ENCODE measurements at places on chromosomes 4 and X. TPM values are rescaled to one million over a fixed set of nuclear protein-coding genes. Genes with fewer than 3 reads are reported as not detected.

EOLA1 gene
- total RNA-seq = 14.5 TPM

PITX2 gene
- 0.77 TPM for total RNA-seq

APLN gene
- total RNA-seq = 1.2 TPM

DNA sequence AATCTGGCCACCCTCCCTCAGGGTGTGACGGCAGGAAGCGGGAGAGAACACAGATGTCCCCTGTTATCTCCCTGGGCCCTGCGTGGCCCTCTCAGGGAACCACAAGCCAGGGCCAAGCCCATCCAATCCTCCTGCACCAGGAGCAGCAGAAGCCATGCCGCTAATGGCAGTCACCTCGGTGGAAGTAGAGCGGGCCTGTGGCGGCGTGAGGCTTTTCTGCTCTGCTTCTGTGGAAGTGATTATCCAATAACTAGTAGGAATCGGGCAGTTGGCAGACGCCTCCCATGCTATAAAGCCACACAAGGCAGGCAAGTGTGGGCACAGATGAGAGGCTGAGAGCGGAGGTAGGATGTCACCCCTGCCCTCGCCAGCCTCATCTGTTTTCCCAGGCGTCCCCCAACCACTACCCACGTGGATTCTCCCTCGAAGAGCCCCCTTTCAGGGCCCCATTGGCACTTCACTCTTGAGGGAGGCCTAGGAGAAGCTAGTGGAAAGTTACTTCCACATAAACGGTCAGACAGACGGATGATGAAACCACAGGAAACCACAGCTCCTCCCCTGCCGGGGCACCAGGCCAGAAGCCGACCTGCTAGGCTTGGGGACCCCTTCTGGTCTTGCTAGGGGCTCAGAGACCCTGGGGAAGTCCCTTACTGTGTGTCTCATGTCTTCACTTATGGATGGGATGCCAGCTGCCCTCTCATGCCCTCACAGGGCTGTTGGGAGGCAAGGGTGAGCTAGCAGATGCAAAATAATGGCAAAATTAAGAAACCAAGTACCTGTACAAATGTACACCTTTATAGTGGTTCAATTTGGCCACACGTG is 18.8 kb upstream of the TMSB4X start:
- DNase-seq = no peak
- H3K27me3 ChIP-seq = no peaks in the 10 kb centered on the region
- H3K4me1 ChIP-seq = peaks cover 9% of the 10 kb centered on the region
- H3K4me3 ChIP-seq = no peak overlapping the region
- no peaks in the 10 kb centered on the region for H3K36me3 ChIP-seq

DNA sequence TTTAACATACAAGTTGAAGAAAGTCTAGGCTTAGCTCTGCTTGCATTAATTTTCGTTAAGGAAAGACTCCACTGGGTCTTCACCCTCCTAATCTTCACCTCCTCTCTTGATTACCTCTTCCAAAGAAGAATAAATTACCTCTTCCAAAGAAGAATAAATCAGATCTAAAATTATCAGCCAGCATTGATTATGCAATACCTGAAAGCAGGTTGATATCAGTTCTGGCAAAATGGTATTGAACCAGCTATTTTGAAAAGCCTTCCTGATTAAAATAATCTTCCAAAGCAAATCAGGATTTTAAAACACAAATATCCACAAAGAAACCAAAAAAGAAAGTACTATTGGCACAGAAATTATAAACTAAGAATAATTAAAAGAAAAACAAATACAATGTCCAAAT is 36.9 kb downstream of the CDKL2 start:
- H3K36me3 ChIP-seq = no peaks in the 10 kb centered on the region
- no peak overlapping the region for H3K27ac ChIP-seq
- DNase-seq = no peak
- no peak overlapping the region for H3K4me3 ChIP-seq
- no peaks in the 10 kb centered on the region for H3K4me1 ChIP-seq

DNA sequence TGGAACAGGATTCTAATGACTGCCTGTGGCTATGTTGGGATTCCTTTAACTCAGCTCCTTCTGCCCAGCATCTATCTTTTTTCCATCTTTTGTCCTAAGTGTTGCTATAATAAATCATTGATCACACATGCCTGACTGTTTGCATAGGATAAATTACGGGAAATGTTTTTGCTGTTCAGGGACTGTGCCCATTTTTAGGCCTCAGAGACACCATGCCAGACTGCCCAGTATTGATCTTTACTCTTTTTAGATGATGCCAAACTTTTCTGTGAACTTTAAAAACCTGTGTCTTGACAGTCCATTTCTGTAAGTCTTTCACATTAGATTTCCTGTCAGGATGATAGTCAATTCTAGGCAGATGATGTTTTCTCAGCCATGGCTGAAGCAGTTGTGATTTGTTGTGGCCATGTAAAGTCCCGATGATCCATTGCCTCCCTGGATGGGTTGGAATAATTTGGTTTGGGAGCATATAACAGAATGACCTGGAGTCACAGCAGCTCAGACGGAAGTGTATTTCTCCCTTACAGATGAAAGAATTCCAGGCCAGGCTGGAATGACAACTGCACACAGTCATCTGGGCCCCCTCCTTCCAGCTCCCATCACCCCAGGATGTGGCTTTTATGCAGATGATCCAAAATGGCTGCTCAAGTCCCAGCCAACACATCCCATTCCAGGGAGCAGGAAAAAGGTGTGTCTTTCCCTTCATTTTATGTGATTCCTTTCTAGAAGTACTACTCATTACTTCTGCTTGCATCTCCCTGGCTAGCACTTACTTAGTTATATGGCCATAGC is 3.4 kb downstream of the HTT-AS start:
- H3K27ac ChIP-seq = no peak overlapping the region
- peaks cover 8% of the 10 kb centered on the region for H3K4me1 ChIP-seq
- no peaks in the 10 kb centered on the region for H3K36me3 ChIP-seq
- H3K27me3 ChIP-seq = no peaks in the 10 kb centered on the region
- peak overlapping the region; percentile 13 for H3K4me3 ChIP-seq
- no peak for DNase-seq

DNA sequence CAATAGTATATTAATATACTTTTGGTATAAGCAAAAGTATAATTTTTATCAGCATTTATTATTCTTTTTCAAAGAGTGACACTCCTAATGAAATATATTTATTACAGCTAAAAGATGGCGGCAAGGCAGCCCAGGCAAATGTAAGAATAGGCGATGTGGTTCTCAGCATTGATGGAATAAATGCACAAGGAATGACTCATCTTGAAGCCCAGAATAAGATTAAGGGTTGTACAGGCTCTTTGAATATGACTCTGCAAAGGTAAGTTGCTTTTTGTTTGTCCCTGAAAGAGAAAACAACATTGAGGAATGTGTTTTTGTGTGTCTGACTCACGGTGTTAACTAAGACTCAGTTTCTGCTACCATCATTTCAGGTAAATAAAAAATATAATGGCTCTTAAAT is 71.9 kb downstream of the PDLIM5 start:
- peaks cover 3% of the 10 kb centered on the region for H3K36me3 ChIP-seq
- peaks cover 15% of the 10 kb centered on the region for H3K4me1 ChIP-seq
- no peak overlapping the region for H3K27ac ChIP-seq
- no peak overlapping the region for H3K4me3 ChIP-seq

DNA sequence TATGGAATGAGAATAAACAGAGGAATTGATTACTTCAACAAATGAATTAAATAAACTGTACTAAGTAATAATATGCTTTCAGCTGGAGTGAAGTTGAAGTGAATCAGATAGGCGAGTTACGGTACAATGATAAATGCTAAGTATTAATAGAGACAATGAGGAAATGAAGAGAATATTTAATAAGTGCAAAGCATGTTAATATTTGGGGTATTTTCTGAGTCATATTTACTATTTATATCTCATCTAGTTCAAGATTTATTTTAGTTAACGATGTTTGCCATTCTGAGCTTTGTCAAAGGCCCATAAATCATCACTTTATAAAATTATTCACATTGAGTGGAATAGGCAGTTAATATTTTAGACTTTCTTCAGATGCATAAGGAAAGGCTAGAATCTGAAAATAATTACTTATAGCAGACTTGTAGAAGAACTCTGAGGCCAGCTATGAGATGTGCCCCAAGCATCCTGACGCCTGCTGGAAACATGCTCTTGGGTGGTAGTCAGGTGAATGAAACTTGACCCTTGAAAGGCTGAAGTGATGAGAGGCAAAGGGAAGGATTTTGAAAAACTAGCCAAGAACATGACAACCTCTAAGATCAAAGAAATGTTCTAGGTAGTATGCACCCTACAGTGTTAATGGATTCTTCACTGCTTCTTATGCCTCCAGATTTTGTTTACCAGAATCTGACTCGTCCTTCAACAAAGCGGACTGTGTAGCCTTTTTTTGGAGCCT is 133.8 kb upstream of the STIM2 start:
- H3K36me3 ChIP-seq = peaks cover 3% of the 10 kb centered on the region
- H3K27ac ChIP-seq = no peak overlapping the region
- H3K27me3 ChIP-seq = no peaks in the 10 kb centered on the region
- H3K4me3 ChIP-seq = no peak overlapping the region
- no peaks in the 10 kb centered on the region for H3K4me1 ChIP-seq

DNA sequence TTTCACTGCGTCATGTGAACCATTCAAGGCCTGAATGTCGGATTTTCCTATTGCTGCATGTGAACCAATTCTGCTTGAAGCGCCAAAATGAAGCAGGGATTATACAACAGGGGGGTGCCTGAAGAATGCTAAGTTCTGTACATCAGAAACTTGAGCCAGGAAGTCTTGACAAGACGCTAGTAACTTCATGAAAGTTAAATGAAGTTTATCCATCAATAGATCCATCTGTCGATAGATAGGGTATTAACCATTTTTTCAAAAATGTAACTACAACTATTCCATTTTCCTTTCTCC is 590 bp upstream of the NAF1 start:
- peaks cover 11% of the 10 kb centered on the region for H3K27me3 ChIP-seq
- H3K4me1 ChIP-seq = peaks cover 33% of the 10 kb centered on the region
- H3K27ac ChIP-seq = peak overlapping the region; percentile 97
- H3K4me3 ChIP-seq = peak overlapping the region; percentile 98
- no peaks in the 10 kb centered on the region for H3K36me3 ChIP-seq

- no peaks in the 10 kb centered on the region for H3K36me3 ChIP-seq
- H3K4me1 ChIP-seq = no peaks in the 10 kb centered on the region
- no peak overlapping the region for H3K27ac ChIP-seq
- no peak for DNase-seq
- H3K27me3 ChIP-seq = no peaks in the 10 kb centered on the region
These were observed 313.1 kb upstream of the ANXA10 start for GRCh38 chr4:167779280-167779679.

GRCh38 chr4:7805533-7806337 is 133.9 kb downstream of the AFAP1 start:
- peak overlapping the region; percentile 3 for H3K4me3 ChIP-seq
- no peak for DNase-seq
- H3K27me3 ChIP-seq = no peaks in the 10 kb centered on the region
- peaks cover 51% of the 10 kb centered on the region for H3K4me1 ChIP-seq
- peak overlapping the region; percentile 97 for H3K27ac ChIP-seq

DNA sequence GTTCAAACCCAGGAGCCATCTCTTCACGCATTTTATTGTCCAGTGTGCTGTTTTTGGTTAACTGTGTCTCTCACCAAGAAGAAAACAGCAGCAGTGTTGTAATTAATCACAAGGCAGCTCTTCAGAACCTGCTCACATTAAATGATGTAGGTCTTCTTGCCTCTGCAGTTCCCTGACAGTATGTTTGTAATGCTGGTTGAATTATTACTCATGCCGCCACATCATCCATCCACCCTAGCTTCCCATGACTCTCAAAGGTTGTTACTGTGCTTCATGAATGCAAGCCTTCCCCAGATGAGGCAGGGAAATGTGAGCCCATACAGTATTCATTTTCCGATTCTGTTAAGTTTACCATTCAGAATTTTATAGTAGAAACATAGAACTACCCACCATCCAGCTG is 17.4 kb downstream of the TLR10 start:
- H3K27ac ChIP-seq = no peak overlapping the region
- H3K27me3 ChIP-seq = no peaks in the 10 kb centered on the region
- H3K4me1 ChIP-seq = peaks cover 18% of the 10 kb centered on the region

GRCh38 chrX:21427086-21427485 is 52.9 kb downstream of the CNKSR2 start:
- peaks cover 10% of the 10 kb centered on the region for H3K36me3 ChIP-seq
- DNase-seq = no peak
- H3K27ac ChIP-seq = no peak overlapping the region
- no peaks in the 10 kb centered on the region for H3K4me1 ChIP-seq

DNA sequence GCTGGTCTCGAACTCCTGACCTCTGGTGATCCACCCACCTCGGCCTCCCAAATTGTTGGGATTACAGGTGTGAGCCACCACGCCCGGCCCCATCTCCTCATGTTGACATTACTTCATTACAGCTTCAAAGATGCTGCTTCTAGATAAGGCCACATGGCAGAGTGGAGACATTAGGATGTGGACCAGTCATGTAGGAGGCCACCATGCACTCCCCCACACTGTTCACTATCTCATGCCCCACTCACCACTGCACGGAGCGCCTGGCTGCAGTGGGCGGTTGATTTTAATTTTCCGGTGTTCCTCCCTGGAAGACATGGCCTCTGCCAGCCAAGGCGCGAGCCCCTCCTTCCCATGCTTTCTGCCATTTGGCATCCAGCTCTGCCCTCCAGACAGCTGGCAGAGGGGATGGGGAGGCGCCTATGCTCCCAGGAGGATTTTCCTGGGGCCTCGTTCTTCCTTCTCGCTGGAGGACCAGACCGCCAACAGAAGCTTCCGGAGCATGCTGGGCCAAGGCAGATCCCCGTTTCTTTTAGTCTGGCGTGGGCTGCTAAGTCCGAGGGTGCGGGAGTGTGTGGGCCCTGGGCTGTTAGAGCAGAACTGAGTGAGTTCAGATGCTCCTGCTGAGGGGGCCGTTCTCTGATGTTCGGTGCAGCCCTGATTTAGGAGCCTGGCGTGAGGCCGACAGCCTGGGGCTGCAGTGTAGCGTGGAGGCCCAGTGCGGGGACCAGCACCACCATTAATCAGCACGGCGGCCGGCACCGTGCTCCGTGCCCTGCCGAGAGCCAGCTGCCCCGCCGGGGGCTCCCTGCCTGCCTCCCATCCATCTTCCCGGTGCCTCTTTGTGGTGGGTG is 93.1 kb downstream of the SORCS2 start:
- H3K27me3 ChIP-seq = no peaks in the 10 kb centered on the region
- DNase-seq = no peak
- peaks cover 47% of the 10 kb centered on the region for H3K4me1 ChIP-seq
- H3K36me3 ChIP-seq = no peaks in the 10 kb centered on the region

DNA sequence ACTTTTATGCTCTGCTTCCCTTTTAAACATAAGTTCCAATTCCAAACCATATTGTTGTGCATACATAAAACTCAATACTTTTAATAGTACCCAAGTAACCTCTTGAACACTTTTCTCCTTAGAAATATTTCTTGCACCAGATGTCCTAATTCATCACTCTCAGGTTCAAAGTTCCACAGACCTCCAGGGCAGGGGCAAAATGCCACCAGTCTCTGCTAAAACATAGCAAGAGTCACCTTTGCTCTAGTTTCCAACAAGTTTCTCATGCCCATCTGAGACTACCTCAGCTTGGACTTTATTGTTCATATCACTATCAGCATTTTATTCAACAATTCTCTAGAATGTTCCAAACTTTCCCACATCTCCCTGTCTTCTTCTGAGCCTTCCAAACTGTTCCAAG is 13.7 kb upstream of the ASIC5 start:
- no peaks in the 10 kb centered on the region for H3K27me3 ChIP-seq
- no peaks in the 10 kb centered on the region for H3K4me1 ChIP-seq
- no peak for DNase-seq
- H3K36me3 ChIP-seq = peaks cover 6% of the 10 kb centered on the region
- no peak overlapping the region for H3K27ac ChIP-seq

Data from neural crest cell (in vitro differentiated cells).